Bone marrow (tissue), 2 donors: ENCODE measurements at places on chromosomes 16 and 17.

GRCh38 chr16:48450367-48450766, 65.2 kb upstream of the SIAH1 start:
- DNase-seq, result no peak

DNA sequence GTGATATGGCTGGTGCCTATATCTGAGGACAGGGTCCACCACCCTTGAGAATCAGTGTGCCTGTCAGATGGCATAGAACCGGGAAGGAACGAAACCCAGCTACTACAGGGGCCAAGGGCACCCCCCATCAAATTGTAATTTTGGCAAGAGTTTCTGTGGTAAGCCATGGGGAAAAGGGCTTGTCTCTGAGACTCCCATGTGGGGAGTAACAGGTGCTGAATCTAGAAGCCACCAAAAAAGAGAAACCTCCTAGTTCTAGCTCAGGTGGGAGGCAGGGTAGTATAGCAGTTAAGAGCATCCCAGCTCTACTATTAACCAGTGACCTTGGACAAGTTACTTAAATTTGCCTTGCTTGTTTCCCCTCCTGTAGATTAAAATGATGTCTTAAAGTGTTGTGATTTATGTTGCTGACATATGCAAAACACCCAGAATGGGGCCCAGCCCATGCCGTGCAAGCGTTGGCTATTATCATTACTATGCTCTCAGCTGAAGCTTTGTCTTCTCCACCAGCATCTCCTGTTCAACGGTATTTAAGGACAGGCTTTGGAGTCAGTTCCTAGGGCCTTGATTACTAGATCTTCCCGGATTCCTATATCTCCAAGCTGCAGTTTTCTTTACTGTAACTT, 210.7 kb upstream of the NLRP1 start:
- no peak for DNase-seq

DNA sequence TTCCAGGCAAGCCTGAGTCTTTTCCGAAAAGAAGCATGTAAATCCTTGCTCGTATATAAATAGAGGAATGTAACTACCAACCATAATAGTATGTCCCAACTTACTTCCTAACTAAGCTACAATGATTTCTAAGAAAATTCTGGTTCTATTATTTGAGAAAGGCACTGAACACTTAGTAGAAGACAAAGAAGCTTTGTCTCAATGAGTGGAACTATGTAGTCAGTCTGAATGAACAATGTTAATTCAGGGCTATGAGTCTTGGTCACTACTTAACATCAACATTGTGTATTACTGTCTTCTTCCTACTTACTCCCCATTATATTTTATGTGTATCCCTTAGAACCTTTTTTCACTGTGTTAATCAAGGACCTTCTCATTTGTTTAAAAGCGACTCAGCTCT, 206.0 kb downstream of the CYB561 start:
- DNase-seq, result no peak

DNA sequence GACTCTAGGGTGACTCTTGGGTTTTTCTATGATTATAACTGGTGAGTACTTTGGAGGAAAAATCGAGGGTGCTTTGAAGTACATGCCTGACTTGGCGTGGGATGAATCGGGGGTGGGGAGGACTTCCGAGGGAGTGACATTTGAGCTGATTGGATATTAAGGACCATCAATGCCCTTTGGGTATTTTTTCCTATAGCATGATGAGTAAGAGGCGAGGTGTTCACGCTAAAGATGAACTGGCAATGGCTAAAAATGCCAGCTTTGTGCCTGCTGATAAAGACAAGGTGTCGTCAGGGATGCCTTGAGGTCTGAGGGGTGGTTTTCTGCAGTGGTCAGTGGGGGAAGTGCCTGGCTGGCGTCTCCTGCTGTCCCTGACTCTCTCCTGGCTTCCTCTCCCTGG, 25.3 kb downstream of the USP43 start:
- no peak for DNase-seq

DNA sequence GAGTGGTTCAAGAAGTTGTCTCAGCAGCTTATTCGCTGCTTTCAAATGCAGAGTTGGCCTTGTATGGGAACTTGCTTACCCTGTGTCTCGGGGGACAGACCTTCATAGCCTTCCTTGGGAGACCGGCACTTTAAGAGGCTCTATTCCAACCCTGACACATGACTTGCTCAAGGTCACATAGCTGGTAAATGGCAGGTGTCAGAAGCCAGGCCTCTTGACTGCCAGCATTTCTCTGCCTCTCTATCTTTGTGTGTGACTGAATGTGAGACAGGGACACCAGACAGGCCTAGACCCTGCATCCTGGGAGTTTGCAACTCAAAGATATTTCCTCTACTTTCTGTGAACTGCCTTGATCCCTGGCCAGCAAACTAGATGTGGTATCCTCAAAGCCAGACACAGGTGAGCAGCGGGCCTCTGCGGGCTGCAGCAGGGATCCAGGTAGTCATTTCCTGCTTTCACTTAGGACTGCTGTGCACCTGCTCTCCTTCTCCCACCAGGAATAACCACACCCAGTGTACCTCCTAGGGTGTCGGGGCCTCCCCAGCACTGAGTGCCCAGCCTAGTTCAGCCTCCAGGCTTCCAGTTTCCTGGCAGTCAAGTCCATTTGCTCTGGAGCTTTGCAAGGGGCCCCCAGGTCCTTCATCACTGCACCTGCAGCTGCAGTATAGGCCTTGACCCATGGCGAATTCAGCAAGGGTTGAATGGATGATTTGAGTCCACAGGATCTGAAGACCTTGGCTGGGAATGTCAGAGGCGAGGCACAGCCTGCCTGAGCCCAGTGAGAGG, 116.6 kb upstream of the TNRC6C start:
- DNase-seq, result no peak

GRCh38 chr16:52066962-52067361, 480.0 kb downstream of the TOX3 start:
- no peak for DNase-seq

GRCh38 chr17:59631276-59631675, 11.6 kb downstream of the CLTC start:
- DNase-seq, result no peak

GRCh38 chr16:27840311-27841060, 223.0 kb downstream of the GSG1L start:
- no peak for DNase-seq

GRCh38 chr17:68306819-68307218, 15.5 kb downstream of the ARSG start:
- DNase-seq, result no peak

- no peak for DNase-seq
Observed at GRCh38 chr16:11312718-11313492, 31.8 kb upstream of the PRM1 start.

DNA sequence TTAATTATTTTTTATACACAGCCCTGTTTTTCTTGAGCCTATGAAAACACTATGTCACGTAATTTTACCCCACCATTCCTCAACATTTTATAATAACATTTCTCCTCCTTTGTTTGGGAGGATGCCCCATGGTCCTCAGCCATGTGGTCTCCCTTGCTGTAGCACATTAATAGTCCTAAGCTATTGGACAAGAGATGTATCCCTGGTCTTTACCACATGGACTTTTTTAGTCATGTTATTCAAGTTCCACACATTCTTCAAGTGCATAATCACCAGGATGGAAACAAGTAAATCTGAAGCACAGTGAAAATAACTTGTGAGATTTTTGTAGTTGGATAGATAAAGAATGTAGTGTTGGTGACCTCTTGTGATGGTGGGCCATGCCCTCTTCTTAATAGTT, 2.0 kb upstream of the KRTAP2-3 start:
- no peak for DNase-seq

- no peak for DNase-seq
Observed at GRCh38 chr16:4090351-4090851, 25.8 kb downstream of the ADCY9 start.

DNA sequence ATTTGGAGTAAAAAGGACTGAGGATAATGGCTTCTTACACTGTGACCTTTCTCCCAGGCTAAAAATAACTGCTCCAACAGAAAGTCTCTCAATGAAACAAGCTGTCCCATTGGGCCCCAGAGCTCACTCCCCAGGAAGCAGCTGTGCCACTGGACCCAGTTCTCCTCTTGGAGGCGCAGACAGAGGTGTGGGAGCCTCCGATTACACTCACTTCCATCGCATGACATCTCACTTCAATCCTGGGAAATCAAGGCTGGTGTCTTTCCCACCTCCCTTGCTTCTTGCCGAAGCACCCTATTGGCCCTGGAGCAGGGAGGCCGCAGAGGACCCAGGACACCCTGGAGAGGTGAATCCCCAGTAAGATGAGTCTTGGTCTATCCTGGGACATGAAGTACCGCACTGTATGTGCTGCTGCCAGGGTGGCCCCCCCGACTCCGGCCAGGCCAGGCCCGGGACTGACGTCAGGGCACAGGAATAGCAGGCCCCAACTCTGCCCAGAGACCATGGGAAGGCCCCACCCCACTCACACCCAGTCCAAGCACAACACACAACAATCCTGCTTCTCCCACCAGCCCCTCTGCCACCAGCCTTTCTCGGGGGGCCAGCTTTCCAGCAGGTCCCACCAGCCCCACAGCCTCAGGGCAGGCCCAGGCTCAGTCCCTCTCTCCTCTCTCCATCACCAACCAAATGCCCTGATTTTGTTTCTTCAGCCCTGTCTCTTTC, 29.5 kb downstream of the SRL start:
- no peak for DNase-seq
